Right atrium auricular region (tissue), 2 donors: ENCODE measurements at places on chromosomes 3 and 15.

GRCh38 chr3:155572085-155572484, 172.8 kb downstream of the PLCH1 start:
- DNase-seq: no peak

GRCh38 chr3:172397716-172398405, 50.4 kb downstream of the GHSR start:
- no peak for DNase-seq

DNA sequence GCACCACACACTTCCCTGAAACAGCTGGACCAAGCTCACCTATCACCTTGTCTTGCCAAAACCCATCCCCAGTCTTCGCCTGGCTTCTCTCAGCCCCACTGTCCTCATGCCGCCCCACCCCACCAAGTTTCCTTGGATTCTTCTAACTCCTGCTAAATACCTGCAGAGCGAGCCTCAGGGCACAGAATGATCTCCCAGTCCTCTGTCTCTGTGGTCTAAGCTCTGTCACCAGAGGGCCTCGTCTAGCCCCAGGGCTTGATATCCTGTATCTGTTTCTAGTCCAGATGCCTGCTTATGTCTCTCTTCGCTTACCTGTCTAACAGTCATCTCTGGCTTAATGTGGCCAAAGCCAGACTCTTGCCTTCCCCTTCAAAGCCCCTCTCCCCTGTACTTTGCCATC, 9.7 kb downstream of the CCDC12 start:
- no peak for DNase-seq

DNA sequence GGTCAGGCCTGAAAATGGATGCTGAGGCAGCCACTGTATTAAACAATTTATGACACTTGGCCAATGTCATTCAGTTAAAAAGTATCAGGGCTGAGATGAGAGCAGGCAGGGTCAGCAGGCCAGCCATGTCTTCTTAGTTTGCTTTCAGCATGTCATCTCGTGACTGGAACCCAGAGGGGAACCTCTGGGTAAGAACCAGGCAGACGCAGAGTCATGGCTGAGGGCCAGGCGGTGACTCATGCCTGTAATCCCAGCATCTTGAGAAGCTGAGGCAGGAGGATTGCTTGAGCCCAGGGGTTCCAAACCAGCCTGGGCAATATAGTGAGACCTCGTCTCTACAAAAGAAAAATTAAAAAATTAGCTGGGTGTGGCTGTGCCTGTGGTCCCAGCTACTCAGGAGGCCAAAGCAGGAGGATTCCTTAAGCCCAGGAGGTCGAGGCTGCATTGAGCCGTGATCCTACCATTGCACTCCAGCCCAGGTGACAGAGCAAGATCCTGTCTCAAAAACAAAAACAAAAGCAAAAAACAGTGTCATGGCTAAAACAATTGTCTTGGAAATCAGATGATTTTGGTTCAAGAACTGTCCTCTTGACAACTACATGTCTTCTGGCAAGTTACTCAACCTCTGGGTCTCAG, 11.7 kb downstream of the BCL2L10 start:
- DNase-seq: peak; percentile 88

DNA sequence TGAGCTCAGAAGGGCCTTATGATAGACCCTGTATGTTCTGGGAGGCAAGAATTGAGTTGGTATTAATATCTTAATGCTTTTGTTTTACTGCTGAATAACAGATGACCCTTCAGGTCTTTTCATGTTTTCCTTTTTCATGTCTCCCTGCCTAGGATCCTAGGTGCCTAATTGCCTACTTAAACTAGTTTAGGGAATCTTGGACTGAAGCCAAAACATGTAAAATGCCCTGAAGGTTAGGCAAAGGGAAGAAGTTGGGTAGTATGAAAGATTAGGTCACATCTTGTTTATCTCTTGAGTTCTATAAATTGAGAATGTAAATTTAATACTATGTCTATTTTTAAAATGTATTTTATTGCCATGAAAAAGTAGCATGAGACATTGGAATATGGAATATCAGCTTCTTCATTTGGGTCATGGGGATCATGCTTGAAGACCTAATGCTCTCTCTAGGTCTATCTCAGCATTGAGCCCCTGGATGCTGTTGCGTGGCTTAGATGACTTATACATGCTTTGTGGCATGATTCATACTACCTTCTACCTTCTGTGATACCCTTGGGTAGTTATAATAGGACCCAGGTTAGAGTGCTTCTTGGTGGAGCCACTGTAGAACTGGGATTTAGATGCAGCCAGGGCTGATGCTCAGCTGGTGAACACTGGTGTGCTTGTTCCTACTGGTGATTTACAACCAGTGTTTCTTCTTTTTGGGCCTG, 26.4 kb downstream of the RBM6 start:
- DNase-seq: no peak

- peak; percentile 96 for DNase-seq
These were observed 54.8 kb upstream of the SPESP1 start for GRCh38 chr15:68875377-68876116.

DNA sequence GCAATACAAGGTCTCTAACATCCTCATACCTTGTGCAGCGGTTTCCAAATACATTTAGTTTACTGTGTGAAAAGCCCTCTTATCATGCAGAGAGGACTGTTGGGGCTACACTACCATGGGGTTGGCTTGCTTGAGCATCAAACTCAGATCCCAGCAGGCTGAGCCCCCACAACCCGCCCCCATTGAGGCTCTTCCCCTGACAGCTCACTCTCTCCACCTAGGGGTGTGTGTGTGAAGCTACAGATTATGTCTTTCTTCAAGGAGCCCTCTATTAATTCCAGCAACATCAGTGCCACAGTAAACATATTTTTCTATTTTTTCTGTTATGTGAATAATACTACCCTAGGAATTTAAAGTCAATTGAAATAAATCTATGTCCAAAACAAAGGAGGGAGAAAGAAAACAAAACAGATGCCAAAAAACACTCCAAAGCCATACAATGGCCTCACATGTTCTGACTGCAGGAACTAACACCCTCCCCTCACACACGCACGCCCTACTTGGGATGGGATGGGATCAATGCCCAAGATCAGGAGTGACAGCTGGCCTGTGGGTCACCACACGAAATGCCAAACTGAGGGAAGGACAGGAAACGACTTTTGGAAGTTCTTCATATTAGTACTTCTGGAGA, 14.7 kb downstream of the TM4SF4 start:
- no peak for DNase-seq

- DNase-seq: no peak
These were observed 42.1 kb upstream of the FOXP1 start for GRCh38 chr3:71625676-71626075.

DNA sequence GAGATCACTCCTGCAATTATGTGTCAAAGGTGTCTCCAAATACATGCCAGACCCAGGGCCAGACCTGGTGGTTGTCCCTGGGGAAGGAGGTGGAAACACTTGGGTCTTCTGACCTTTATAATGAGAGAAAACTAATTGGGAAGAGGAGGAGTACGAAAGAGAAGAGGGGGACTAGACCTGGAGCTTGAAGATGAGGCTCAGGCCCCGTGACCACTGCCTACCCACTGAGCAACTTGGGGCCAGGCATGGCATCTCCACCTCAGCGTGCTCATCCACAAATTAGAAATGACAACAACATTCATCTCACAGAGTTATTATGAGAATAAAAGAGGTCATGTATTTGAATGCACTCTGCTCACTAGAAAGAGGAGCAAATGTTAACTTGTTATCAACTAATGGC, 19.4 kb upstream of the SPTBN5 start:
- DNase-seq: no peak

DNA sequence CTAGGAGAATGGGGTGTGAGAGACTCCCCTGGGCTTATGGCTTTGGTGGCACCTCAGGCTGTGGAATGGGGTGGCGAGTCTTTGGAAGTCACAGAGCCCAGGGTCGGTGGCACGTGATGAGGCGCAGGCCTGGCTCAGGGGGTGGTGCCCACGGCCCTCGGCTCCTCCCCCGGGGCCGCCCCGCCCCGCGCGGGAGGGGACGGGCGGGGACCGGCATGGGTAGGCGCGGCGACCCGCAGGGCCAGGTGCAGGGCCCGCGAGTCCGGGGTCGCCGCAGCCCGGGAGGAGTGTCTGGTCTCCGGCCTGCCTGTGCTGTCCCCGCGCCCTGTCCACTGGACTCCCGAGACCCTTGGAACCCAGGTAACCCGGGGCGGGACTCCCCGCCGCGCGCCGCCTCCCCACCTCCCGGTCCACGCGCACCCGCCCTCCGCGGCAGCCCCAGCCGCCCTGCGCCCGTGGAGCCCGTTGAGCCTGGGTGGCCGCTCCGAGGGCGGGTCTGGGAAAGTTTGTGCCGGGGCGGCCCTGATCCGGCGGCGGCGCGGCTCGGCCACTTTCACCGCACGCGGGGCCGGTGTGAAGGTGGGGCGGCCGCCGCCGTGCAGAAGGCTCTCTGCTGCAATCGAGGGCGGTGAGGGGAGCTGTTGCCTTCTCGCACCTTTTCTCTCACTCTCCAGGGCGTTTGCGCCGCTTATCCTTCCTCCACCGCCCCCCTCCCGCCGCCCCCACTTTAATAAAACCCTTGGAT, at the start of gene PAQR5:
Gene PAQR5, plus strand, starts transcription at position 216 of the 745 bp plus-strand sequence. CDS start 61,169 bp downstream, outside the sequence.
- no peak for DNase-seq

- no peak for DNase-seq
These were observed 318.8 kb upstream of the GBE1 start for GRCh38 chr3:82080261-82080660.

DNA sequence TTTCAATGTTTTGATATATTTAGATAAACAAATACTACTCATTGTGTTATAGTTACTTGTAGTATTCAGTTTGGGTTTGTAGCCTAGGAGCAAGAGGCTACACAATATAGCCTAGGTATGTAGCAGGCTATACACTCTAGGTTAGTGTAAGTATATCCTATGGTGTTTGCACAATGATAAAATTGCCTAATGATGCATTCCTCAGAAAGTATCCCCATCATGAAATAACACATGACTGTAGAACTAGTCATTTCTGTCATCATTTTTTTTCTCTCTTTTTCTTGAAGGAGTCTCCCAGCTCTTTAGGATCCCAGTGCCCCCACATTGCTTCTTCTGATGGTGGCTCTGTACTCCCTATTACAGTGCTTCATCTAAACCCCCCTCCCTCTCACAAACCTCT, 157.7 kb upstream of the CADPS start:
- no peak for DNase-seq

GRCh38 chr3:190718671-190719070, 143.8 kb downstream of the GMNC start:
- DNase-seq: no peak

DNA sequence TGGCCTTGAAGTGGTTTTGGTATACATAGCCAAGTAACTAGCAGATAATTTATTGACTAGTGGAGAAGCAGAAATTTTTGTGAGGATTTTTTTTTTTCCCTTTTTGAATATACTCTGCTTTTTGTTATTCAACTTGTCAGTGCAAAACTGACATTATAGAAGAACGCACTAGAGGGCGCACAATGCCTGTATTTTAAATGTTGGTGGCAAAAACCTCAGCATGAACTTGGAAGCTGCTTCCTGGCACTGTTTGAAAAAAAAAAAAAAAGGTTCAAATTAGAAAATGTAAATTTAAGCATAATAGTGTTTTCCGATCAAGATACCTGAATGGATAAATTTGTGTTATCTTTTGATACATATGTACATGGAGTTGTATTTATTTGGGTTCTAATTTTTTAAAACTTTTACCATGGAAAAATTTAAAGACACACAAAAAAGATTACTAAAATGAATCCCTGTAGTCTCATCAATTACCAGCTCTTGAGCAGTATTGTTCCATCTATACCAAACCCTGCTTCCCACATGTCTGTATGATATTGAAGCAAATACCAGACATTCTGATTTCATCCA, 56.0 kb downstream of the SLC25A26 start:
- DNase-seq: no peak

GRCh38 chr3:46578973-46579755, 13.1 kb upstream of the LRRC2 start:
- no peak for DNase-seq

- DNase-seq: no peak
These were observed 5.6 kb downstream of the SPSB4 start for GRCh38 chr3:141056751-141057171.

DNA sequence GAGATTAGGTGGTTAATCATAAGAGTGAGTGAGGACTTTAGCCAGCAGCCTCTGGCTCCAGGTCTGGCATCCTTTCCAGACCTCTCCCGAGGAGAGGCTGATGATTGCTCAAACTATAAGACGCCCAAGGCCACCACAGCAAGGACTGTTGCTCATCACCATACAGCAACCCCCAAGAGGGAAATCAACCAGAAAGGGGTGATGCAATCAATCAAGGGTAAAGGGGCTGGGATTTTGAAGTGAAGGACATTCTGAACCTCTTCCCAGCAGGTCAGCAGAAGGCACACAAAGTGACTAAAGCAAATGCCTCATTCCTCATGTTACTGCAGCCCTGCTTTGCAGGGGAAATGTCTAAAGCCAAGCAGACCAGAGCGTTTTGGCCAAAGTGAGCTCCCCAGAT, 247.3 kb upstream of the IGF1R start:
- DNase-seq: peak; percentile 78

DNA sequence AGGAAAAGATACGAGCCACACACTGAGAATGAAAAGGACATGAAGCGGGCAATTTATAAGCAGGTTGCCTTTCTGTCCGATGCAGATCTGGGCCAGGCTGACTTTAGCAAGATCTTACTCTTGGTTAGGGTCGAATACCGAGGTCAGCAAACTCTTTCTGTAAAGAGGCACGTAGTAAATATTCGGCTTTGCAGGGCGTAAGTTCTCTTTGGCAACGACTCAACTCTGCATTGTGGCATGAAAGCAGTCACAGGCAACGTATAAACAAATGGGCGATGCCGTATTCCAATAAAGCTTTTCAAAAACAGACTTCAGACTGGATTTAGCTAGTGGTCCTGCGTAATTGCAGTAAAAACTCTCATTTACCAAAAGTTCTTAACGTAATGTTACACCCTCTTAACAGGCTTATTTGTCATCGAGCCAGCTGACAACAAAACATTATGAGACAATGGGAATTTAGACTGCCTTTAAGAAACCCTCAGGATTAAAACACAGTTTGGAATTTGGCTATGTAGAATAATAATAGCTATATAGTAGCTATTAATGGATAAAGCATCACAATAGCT, 13.1 kb upstream of the RPL35A start:
- no peak for DNase-seq

GRCh38 chr15:51738553-51738952, 1.1 kb upstream of the LYSMD2 start:
- no peak for DNase-seq

DNA sequence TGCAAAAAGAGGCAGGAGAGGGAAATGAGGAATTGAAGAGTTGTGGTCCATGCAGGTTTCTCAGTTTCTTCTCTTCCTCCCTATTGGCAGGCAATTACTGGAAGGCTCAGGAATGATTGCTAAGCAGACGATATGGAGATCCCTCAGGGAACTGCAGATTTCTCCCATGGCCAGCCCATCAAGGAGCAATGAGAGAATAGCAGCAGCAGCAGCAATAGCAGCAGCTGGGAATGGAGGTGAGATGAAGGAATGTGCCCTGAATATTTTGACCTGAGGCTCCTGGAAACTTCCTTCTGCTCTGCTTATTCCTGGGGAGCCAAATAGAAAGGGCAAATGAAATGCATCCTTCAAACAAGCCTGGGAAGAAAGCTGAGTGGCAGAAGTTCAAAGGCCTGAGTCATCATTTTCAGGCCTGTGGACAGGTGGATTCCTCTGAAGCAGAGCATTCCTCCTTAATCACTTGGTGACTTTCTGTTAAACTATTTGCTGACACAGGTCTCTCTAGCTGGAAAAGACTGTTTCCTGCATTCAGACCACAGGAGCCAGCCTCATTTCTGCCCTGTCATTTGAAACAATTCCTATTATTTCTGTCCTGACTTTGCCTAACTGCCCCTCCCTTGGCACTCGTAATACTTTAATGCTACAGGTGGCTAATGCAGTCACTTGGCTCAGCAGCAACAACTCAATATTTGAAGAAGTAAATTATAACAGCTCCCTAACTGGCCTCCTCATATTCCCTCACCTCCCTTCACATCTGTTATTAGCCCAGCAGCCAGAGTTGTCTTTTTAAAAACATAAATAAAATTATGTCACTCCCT, 146.9 kb upstream of the GADL1 start:
- DNase-seq: no peak
